ENCODE measurements at places on chromosomes 3 and 15.
A peak's percentile ranks its signal among the peaks of the same experiment; 100 is the strongest.

DNA sequence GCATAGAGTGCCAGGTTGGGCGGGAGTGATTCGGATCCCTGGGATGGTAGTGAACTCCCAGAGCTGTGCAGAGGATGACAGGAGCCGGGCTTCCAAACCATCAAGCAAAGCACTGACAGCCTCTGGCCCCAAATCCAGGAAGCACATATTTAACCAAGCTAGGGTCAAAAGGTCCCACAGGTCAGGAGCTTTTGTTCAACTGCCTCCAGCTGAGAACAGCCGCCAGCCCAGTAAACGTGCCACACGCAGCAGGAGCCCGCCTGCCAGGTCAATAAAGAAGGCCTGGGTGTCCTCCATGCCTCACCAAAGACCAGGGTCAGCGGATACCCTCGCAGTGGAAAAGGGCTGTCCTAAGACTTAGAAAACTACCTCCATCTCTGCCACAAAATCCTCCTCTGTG is 184.7 kb upstream of the LINGO1 start:
- no peak for DNase-seq

- peak; percentile 40 for DNase-seq
Measured at GRCh38 chr3:122146466-122146865, 37.0 kb upstream of the CASR start.

DNA sequence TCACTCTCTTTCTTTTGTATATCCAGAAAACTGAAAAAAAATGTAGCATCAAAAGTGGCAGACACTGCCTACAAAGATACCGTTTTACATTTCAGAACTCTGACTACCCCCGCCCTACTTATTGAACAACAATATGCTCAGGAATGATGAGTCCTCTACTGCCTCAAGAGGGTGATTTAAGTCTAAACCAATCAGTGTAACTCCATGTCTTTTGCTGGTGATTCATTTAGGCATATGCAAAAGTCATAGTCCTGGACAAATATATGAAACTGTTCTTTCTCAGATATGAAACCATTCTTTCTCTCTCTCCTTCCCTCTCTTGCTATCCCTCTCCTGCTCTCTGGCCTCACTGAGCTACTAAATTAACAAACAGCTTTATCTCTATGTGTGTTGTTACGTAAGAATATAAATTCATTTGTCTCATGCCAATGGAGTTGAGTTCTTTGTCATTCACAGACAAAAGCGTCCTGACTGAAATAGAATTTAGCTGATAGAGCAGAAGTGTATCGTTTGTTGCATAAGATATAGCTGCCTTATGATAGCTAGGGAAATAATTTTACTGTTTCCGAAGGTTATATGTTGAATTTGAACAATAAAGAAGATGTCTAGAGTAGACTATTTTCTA is 133.7 kb upstream of the OSTN start:
- no peak for DNase-seq

- DNase-seq, result no peak
Measured at GRCh38 chr15:41840673-41841072, 2.0 kb downstream of the PLA2G4B start.

DNA sequence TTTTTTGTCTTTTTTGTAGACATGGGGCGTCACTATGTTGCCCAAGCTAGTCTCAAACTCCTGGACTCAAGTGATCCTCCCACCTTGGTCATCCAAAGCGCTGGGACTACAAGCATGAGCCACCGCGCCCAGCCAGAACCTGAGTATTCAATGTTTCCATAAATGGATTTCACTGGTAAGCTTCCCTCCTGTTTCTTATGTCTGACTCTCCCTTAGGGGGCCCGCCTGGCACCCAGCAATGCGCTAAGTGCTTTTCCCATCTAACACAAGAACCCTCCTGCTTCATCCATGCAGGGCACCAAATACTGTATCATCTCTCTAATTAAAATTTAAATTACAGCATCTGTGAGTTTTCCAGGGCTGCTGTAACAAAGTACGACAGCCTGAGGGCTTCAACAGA is 44.9 kb downstream of the KLF15 start:
- no peak for DNase-seq

DNA sequence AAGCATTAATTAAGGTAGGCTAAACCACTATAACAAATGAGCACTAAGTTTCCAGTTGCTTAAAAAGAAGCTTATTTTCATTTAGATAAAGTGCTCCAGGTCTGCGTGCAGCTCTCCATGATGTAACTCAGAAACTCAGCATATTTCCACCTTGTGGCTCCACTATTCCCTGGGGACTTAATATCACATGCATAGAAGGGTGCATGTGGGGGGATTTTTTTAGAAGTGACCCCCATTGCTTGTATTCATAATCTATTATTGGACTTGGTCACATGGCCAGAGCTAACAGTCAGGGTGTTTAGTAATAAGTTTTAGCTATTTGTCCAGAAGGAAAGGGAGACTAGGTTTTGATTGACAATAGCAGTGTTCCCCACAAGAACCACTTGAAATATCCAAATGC is 86.8 kb downstream of the TMCO5A start:
- no peak for DNase-seq

DNA sequence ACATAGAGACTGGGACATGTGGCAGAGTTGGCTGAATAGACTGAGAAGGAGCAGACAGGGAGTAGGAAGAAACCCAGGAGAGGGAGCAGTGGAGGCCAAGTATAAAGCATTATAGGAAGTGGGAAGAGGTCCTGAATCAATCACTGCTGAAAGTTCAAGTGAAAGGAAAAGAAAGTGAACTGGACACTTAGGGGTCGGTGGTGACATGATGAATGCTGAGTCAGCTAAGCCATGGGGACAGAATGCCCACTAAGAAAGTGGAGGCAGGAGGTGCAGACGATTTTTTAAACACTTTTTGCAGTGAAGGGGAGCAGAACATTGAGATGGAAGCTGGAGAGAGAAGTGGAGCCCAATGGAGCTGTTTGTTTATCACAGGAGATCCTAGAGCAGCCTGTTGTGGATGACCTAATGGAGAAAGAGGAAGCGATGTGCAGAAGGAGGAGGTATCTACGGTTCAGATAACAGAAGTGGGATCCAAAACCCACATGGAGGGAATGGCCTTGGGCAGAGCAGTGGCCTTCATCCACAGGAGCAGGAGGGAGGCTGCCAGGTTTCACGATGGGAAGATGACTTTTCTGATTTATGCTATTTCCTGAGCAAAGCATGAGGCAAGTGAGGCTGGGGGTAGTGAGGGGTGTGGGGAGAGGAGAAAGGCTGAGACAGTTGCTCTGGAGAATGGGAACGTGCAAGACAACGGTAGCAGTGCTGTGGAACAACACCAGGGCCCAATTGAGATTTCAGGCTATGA is 208.2 kb downstream of the RPLP1 start:
- no peak for DNase-seq

- DNase-seq, result no peak
Measured at GRCh38 chr3:171230865-171231264, 204.3 kb upstream of the SLC2A2 start.

GRCh38 chr3:99920481-99921376 is 103.1 kb downstream of the CMSS1 start:
- no peak for DNase-seq

- DNase-seq, result no peak
Measured at GRCh38 chr15:61946778-61947177, 113.5 kb downstream of the VPS13C start.

All from NCI-H345 (cell line).